ENCODE measurements at places on chromosomes 6 and 20.

DNA sequence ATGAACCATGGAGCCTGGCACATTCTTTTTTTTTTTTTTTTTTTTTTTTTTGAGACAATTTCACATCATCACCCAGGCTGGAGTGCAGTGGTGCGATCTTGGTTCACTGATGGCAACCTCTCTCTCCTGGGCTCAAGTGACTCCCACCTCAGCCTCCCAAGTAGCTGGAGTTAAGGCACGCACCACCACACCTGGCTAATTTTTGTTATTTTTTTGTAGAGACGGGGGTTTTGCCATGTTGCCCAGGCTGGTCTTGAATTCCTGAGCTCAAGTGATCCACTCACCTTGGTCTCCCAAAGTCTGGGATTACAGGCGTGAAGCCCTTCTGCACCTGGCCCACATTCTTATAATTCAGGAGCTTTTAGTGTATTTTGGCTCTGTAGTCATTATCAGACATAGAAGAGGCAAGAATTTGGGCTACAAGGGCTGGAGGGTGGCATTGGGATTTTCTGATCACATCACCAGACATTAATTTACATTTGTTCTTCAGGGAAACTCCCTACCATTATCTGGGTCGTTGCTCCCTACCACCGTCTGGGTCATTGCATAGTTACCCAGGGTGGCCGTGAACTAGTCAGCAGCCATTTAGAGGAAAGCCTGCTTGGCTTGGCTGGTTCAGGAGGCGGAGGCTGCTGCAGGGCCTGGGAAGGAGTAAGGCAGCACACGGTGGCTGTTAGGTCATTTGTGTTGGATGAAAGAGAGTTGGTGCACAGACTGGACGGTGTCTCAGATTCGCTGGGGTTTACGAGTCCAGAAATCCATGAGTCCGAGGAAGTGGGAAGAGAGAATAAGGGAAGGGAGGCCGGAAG lies 17.6 kb downstream of the ARID1B start:
- peak; percentile 20 for DNase-seq

DNA sequence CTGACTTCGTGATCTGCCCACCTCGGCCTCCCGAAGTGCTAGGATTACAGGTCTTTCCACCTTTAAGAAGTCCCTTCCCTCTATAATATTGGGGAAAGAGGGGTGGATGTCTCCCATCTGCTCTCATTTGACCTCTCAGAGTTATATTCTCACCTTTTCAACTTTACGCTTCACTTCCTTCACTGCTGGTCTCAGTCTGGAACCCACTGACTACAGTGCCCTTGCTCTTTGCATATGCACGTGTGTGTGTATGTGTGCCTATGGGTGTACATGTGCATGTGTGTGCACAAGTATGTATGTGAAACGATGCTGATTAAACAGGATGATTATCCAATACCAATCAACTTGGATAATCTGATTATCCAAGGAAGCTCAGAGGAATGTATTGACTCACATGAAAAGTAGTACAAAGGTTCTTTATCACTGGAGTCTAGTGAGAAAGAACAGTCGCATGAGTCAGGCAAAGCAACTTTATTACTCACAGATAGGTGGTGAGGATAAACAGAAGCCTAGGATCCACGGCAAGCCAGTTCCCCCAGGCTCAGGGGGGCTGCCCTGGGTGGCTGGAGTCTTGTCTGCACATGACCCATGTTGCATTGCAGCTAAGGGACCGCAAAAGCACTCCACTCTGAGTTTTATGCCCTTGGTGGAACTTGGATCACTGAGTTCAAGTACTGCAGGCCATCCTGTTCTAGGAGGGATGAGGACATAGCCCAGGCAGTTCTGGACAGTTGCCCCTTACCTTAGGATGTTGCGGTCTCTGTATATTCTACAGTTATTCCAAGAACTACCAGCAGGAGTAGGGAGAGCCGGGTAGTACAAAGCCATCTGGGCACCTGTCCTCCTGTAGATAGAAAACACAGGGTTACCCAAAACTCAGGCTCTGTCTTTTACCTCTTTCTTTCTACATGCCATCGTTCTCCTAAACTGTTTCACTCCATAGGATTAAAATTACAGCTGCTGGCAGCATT lies 50.9 kb downstream of the SNRNP48 start:
- DNase-seq, result no peak

- no peak for DNase-seq
Measured at GRCh38 chr6:11848852-11849731, 70.5 kb upstream of the ADTRP start.

DNA sequence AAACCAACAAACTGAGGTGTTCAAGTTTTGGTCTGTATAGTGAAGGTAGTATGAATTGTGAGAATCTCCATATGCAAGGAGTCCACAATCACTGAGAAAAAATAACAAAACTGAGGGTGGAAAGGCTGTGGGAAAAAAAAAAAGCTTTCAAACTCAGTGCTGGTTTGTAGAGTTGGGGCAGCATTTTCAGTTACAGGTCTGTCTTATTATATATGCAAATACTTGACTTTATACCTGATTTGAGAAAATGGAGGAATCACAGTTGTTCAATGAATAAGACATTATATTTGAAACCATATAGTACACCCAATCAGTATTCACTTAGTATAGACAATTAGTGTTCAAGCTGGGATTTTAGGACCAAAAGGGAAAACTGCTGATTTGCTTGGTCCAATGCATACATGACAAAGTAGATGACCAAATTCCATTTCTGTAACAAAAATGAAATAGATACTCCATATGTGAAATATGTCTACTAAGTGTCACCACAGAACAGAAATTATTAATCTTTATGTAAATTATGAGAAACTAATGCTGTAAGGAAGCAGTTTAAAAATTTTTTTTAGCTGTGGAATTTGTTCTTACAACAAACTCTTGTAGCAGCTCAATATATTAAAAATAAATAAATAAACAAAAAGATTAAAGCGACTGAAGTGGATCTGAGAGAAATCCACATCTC lies 187.7 kb downstream of the ASCC3 start:
- DNase-seq, result no peak

DNA sequence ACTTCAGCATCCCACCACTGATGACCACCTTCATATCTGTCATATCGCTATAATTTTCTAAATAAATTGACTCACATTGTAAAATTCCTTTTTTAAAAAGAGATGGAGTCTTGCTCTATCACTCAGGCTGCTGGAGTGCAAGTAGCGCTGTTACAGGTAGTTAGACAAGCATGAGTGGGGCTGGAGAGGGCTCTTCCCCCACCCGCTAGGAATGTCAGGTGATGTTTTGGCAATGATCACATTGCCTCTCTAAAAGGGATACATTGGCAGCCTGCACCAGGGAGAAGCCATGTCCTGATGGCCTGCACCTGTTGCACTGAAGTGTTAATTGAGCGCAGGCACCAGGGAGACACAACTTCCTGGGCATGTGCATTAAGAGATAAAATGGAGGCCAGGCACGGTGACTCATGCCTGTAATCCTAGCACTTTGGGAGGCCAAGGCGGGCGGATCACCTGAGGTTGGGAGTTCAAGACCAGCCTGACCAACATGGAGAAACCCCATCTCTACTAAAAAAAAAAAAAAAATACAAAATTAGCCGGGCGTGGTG lies 16.9 kb upstream of the SLC22A16 start:
- DNase-seq, result no peak

DNA sequence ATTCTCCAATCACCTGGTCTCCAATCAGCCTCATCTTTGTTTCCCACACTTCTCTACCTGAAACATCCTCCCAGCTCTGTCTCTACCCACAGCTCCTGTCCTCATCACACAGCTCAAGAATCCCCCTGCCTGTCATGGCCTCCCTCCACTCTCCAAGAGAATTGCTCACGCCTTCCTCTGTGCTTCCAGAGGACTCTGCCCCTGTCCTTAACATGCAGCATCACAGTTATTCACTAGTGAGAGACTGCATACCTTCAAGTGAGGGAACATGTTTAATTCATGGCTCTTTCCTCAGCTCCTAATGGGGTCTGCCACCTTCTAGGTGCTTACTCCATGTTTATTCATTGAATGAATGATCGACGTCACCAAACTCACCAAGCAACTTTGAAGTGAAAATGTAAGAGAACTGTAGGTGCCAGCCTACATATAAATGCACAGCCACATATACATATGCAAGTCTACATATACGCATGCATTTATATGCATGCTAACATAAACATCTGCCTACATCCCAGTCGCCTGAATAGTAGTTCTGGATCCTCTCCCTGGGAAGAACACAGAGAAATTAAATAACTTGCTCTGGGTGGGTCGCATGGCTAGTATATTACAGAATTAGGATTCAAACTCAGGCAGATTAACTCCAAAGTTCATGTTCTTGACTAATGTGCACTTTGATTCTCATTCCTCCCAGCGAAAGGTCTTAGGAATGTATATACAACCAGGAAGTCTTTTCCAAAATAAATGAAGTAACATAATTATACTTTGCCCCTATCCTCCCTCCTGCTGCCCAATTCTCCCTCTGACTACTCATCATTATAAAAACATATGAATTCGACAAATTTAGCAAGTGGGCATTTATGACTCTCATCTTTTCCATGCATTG lies 295.6 kb downstream of the MAFB start:
- no peak for DNase-seq

- DNase-seq, result no peak
Measured at GRCh38 chr6:14455876-14456648, 338.5 kb downstream of the CD83 start.

DNA sequence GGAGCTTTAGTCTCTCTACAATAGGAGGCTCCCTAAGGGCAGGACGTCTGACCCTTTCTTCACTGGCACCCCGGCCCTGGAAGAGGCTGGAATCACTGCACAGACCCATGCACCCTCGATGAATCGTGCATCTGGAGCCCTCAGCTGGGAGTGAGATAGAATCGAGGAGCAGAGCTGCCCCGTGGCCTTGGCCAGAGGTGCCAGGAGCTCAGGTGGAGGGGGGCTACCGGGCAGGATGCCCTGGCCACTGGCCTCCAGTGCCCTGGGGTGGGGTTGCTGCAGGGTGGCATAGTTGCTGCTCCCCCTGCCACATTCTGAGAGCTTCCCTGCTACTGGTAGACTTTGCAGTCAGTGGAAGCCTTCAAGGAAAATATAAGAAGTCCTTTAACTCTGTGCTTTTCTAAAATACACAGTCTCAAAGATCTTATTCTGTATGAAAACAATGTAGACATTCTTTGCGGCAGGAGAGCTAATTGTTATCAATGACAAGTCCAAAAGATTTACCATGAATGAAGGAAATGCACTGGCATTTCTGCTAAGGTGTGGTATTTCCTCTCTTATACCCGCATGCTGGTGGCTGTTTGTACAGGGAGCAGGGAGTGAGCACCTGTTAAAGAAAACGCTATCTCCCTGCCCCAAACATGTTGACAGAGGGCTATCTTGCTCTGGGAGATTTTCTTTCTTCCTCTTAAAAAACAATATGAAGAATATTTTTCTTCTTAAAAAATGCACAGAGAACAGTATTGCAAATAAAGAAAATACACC lies 122.8 kb downstream of the C6orf118 start:
- DNase-seq, result no peak

Measured in CD4-positive, alpha-beta T cell treated with Interleukin-15 for 4 hours (primary cell).